Endodermal cell (in vitro differentiated cells): ENCODE measurements at places on chromosomes 1 and 21.

DNA sequence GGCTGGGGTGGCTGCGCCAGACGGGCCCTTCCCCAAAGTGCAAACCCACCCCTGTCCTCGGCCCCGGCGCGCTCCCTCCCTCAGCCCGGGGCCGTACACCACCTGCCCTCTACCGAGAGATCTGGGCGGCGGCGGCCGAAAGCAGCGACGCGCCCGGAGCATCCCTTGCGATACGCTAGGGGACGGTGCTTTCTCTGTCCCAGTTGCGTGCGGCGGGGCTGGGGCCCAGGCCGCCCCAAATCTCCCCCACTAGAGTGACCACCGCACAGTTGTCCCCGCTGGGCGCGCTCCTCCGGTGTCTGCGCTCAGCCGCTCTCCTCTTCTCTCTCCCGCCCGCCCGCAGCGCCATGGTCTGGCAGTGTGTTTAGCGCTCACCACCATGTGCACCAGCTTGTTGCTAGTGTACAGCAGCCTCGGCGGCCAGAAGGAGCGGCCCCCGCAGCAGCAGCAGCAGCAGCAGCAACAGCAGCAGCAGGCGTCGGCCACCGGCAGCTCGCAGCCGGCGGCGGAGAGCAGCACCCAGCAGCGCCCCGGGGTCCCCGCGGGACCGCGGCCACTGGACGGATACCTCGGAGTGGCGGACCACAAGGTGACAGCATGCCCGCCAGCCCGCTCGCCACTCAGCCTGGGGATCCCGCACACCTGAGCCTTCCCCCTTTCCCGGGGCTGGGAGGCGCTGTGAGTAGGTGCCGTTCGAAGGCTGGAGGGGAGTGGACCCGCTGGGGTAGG, 1.0 kb downstream of the ST6GALNAC5 start:
- peak; percentile 88 for DNase-seq

GRCh38 chr1:33456502-33456886, 16.0 kb upstream of the ZSCAN20 start:
- DNase-seq, result no peak

- no peak for DNase-seq
These were observed 4.5 kb downstream of the COPA start for GRCh38 chr1:160338580-160338979.

DNA sequence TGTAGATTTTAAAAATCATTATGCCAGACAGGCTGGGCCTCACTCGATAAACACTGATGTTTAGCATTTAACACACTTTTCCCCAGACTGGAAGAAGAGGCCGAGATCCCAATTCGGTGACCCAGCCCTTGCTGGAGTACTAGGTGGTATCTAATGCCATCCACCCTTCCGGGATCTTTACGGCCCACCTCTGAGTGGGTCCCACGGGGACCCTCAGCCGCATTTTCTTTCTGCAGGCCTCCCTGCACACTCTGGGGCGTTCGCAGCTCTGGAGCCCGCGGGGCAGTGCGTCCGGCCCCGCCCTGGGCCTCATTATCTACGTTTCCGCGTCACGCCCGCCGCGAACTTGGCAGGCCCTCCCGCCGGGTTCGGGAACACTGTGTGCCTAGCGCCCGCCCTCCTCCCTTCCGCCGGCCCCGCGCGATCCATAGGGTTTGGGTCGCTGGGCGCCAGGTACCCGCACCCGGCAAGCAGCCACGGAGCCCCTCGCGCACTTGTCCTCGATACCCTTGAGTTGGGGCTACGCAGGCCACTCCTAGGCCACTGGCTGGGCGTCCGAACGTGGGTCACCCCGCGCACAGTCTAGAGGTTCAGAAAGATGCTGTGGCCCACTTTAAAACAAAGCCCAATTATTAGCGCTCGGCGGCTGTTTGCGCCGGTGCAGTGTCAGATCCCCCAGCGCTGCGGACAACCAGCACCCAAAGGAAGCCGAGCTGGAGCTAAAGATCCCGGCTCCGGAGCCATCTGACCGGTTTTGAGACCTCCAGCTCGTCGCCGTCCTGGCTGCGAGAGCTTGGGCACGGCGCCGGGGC, 950 bp upstream of the EVA1C start:
- DNase-seq, result peak; percentile 71

DNA sequence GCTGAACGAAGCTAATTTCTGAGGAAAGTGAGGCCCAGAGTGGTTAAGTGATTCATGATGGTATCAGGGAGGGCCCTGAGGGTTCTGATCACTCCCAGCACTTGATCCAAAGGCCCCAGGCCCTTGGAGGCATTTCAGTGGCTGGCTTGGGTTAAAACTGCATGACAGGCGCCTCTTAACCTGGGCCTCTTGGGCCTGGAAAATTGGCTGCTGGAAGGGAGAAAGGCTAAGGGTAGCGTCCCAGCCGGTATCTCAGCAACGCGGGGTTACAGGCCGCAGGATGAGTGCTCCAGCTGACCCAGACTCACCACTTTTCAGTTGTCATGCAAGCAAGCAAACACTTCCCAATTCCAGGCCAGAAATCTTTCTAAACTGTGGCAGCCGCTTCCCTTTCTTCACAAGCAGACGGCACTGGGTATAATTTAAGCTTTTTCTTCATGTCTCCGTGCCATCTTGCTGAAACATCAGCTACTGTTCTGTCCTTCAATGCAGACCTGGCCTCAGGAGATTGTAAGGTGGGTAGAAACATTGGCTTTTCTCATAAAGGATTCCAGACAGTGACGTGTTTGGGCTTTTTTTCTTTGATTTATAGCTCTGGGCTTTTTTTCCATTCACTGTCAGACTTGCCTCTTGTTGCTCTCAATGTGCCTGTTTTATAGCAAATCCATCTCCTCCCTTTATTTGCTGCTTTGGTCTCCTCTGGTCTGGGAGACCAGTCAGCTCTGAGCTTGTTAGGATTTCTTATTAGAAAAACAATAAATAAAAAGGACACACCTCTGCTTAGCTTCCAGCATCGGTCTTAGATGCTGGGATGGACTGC, 229.1 kb downstream of the KCNJ6 start:
- peak; percentile 47 for DNase-seq

GRCh38 chr1:211013346-211014240, 120.4 kb downstream of the KCNH1 start:
- DNase-seq, result no peak

DNA sequence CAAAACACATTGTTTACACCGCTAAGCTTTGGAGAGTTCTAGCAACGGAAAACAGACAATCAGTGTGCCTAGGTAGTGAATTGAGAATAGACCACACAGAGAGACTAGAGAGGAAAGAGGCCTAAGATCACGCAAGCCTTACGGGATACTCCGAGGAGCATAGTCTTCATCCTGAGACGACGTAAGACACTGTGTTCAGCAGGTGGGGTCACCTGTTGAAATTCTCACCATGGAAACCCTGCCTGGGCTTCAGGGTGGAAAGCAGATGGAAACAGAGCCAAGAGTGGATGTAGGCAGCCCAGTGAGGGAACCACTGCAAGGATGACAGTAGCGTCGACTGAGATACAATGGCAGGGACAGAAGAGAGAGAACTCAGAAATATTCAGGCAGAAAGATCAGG, 40.2 kb downstream of the COA6 start:
- DNase-seq, result no peak

- no peak for DNase-seq
These were observed 253.8 kb downstream of the KAZN start for GRCh38 chr1:14852291-14852690.

DNA sequence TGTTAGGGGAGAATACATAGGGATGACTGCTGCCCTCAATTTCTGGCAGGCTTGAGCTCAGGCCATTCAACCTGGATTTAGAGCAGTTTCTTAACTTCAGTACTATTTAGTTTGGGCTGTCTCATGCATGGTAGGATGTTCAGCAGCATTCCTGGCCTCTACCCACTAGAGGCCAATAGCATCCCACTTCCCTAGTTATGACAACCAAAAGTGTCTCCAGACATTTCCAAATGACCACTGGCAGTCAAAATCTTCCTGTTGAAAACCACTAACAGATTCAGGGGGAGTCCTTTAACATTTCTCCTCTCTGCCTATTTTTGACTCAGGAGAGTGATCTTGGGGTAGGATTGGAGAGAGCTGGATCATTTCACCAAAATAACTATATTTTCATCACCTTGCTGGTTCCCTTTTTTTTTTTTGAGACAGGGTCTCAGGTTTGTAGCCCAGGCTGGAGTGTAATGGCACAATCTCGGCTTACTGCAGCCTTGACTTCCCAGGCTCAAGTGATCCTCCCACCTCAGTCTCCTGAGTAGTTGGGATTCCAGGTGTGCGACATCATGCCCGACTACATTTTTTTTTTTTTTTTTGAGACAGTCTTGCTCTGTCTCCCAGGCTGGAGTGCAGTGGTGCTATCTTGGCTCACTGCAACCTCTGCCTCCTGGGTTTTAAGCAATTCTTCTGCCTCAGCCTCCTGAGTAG, 8.7 kb downstream of the GNAT2 start:
- peak; percentile 66 for DNase-seq

GRCh38 chr1:11308699-11309224, 35.8 kb downstream of the UBIAD1 start:
- DNase-seq, result no peak

DNA sequence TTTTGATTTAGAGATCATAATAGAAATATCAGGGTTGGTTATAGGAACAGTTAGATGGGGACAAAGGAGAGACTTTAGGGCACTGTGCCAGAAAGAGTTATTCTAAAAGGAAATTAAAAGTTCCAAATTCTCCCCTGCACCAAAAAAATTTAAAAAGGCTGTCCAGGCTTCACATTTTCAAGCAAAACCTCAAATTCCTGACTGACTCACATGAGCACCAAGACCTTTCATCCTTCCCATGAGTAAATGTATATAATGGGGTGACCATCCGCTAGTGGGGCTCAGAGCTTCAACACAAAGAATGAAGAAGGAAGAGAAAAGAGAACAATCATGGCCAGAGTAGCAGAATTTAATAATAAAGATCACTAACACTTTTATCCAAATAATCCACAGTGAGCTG, 131.6 kb upstream of the MROH9 start:
- DNase-seq, result no peak

DNA sequence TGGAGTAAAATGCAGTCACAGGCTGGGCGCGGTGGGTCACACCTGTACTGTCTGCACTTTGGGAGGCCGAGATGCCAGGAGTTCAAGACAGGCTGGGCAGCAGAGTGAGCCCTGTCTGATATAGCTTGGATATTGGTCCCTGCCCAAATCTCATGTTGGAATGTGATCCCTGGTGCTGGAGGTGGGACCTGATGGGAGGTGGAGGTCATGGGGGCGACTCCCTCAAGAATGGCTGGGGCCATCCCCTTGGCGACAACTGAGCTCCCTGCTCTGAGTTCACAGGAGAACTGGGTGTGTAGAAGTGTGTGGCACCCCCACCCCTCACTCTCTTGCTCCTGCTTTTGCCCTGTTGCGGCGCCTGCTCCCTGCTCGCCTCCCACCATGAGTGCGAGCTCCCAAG, 11.5 kb upstream of the PDXK start:
- DNase-seq, result no peak

DNA sequence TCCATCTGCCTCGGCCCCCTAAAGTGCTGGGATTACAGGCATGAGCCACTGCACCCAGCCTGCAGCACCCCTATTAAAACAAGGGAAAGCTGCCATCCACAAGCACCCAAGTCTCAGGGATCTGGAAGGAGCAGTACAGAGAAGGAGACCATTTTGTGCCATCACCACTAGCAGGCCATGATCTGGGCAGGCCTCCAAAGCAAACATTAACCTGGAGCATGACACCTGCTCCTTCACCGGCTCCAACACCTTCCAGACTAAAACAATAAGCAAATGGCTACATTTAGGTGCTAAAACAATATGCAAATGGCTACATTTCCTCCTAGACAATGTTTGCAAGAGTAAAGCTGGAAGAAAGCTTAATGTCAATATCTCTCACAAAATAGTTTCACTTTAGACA, 16.7 kb downstream of the MEAF6 start:
- DNase-seq, result no peak
